ENCODE measurements at places on chromosomes 16 and 17. TPM values are rescaled to one million over a fixed set of nuclear protein-coding genes. Genes with fewer than 3 reads are reported as not detected.

GRCh38 chr17:51373489-51374152 is 113.3 kb downstream of the UTP18 start:
- DNase-seq = no peak

DNA sequence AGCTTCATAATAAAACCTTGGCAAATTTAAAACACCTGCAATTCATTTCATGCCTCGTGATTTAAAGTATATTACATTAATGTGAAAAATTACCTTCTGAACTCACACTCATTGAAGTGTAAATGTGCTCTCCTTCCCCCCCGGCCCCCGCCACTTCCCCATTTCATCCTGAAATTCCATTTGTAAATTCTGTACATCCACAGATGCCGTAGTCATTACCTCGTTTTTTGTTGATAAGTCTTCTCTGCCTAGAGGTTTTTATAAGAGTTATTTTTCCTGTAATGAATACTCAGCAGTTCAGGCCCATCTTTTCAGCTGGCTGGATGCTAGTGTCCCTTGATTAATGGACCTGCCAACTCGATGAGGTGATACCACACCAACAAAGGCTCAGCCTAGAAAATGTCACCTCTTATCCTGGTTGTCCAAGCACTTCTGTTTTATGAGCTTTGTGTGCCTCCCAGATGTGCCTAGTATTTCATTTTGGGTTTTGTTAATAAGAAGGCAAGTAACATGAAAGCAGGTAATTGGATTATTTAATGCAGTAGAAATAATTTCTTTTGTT is 64.8 kb upstream of the KIFC3 start:
- DNase-seq = no peak

DNA sequence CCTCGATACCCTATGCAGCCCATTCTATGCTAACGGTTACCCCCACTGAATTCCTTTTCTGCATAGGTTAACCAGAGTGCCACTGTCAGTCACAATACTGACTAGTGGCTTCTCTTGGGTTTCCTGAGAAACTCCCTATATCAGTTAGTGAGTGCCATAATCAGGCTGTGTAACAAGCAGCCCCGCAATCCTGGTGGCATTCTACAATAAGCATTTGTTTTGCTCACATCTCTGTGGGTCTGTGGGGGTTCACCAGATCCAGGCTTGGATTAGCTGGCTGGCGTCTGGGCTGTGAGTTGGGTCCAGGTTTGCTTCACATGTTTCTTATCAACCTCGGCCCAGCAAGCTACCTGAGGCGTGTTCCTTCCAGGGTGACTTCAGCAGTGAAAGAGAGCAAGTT is 42.4 kb downstream of the TMEM235 start:
- DNase-seq = no peak

The CASKIN2 gene
- total RNA-seq = 22.0 TPM

The FOXF1 gene
- total RNA-seq = not detected

Data from PC-3 (cell line).